GM12878 (cell line): ENCODE measurements at places on chromosomes 2 and 18. TPM values are rescaled to one million over a fixed set of nuclear protein-coding genes. Genes with fewer than 3 reads are reported as not detected.

DNA sequence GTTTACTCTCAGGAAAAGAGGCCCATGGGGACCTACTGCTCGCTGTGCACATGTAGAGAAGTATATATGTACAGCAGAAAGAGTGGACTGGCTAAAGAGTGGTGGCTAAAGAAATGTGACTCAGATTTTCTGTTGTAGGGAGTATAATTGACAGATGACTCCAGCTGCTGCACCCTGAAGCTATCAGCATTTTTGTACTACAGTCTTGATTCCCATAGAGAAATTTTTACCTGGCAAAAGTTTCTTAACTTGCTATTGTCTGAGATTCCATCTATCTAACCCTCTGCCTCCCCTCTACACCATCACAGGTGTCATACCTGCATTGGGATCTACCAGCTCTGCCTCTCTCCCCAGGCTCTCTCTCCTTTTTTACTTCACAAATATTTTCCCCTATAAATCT lies 296.0 kb upstream of the KYNU start:
- H3K27me3 ChIP-seq: no peaks in the 10 kb centered on the region; the same call in 1 of the 2 replicates
- no peak overlapping the region for H3K27ac ChIP-seq
- H3K4me3 ChIP-seq: no peak overlapping the region
- peaks cover 4% of the 10 kb centered on the region for H3K4me1 ChIP-seq
- H3K36me3 ChIP-seq: no peaks in the 10 kb centered on the region
- no peak for DNase-seq

The HOXD4 gene
- not detected in 2 replicates for total RNA-seq

The NCK2 gene
- total RNA-seq: 30.9 and 36.5 TPM in 2 replicates

The SLC35F5 gene
- total RNA-seq: 16.4 and 17.3 TPM in 2 replicates

The KIAA2012 gene
- total RNA-seq: not detected in 2 replicates

The ALLC gene
- not detected in 2 replicates for total RNA-seq

The STARD6 gene
- total RNA-seq: 0.33 TPM in 1 of 2 replicates, not detected in the other
